ENCODE measurements at places on chromosomes 1 and 21. TPM values are rescaled to one million over a fixed set of nuclear protein-coding genes. Genes with fewer than 3 reads are reported as not detected.
A peak's percentile ranks its signal among the peaks of the same experiment; 100 is the strongest.

DMRTA2 gene
- total RNA-seq, result not detected

OR2T35 gene
- not detected for total RNA-seq

DNA sequence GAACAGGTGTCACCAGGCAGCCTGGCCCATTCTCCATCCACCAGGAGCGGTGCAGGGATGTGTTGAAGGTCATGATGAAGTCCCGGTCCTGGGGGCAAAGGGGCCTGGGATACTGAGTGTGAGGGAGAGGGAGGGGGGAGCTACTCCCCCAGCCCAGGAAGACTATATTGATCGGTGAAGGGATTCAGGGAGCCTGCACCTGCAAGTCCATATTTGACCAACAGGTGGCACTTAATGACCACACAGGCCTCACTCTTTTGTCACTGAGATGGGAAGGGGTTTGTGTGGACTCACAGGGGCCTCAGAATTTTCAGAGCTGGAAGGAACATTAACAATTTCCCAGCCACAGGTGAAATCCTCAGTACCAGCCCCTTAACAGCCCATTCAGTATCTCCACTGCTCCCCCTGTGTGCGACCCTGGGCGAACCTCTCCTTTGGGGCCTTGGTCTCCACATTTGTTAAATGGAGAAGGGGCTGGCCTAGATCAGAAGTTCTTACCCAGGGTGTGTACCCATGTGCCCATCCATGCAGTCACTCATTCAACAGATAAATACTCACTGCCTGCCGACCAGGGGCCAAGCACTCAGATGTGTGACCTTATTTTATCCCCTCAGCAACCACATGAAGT lies 55.6 kb downstream of the NKAIN1 start:
- DNase-seq, result peak; percentile 46

DNA sequence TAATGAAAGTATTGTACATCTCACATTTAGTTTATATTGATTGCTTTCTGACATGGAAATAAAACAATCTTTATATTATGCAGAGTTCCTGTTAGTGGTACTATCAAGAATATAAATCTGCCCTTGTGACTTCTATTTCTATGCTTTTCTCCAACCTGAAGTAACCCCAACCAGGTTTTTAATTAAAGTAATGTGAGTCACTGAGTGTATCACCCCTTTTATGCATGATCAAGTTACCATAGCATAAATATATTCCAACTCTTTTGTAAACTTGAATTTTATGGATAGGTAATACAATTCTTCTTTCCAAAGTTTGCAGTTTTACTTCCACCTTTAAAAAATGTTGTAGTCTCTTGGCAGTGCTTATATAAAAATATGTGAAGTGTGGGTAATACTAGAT lies 532.3 kb downstream of the USP25 start:
- DNase-seq, result no peak

GRCh38 chr1:221712776-221713431 lies 29.0 kb downstream of the DUSP10 start:
- DNase-seq, result no peak

ZBED6 gene
- 36.7 TPM for total RNA-seq

DNA sequence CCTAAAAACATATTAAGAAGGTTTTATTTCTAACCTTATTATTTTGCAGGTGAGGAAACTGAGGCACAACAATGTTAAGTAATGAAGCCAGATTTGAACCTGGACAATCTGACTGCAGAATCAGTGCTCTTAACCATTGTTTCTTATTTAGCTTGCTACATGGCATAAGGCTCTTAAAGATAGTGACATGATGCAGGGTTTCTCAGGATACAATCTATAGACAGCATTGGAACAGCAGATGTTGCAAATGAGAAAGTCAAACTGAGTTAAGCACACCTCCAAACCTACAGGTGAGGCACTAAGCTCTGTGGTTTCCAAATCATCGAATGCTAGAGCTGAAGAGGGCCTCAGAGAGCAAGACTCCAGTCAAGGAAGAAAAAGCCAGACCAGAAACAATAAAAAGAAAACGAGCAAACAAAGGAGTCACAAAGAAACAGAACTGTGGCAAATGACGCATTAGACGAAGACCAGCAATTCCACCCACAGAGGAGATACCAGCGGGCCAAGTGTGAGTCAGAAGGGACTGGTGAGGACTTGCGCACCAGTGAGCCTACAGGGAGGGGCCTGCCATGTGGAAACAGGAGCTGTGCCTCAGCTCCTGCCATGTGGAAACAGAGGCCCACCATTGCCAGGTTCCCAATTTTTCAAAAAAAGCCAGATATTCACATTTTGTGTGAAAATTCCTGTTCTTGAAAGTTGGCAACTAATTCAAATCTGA lies 14.4 kb downstream of the CD58 start:
- no peak for DNase-seq

- no peak for DNase-seq
Observed at GRCh38 chr1:2644171-2644570, 11.4 kb upstream of the MMEL1 start.

HTR1D gene
- total RNA-seq, result 1.5 TPM

MARK1 gene
- total RNA-seq, result 6.0 TPM

GRCh38 chr1:156480411-156481192 lies 20.0 kb downstream of the MEF2D start:
- DNase-seq, result peak; percentile 55

- DNase-seq, result no peak
Observed at GRCh38 chr1:153561466-153561985, 4.1 kb downstream of the S100A2 start.

GRCh38 chr21:39529026-39529425 lies 77.3 kb downstream of the SH3BGR start:
- no peak for DNase-seq

DNA sequence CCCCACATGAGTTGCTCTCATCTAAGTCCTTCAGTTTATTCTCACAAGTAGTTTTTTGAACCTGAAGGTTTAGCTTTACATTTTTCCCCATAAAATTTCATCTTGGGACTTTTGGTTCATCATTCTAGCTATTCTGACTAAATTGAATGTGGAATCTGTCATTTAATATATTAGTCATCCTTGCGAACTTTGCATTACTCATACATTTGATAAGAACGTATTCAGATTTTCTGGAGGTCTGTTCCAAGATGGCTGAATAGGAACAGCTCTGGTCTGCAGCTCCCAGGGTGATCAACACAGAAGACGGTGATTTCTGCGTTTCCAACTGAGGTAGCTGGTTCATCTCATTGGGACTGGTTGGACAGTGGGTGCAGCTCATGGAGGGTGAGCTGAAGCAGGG lies 59.8 kb upstream of the CSF1 start:
- DNase-seq, result no peak

- DNase-seq, result peak; percentile 91
Observed at GRCh38 chr1:175508320-175509110, 234.9 kb downstream of the TNR start.
